ENCODE measurements at places on chromosomes 1 and 21.

DNA sequence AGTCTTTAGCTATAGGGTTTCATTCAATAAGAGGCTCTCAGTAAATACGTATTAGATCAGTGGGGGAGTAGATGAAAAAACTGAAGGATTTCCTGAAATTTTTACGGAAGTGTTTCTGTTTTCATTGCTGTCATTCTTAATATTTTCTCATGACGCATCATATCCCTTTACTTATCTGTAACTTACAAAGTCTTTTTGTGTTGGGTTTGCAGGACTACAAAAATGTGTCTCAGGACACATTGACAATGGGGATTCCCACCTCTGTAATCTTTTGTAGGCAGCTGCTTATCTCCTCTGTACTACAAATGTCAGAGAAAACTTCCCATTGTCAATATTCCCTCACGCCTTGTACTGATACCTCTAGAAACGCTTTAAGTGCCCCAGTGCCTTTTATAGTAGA, 35.5 kb downstream of the CRP start:
- peaks cover 10% of the 10 kb centered on the region for H3K27me3 ChIP-seq
- H3K27ac ChIP-seq = no peak overlapping the region
- H3K4me1 ChIP-seq = no peaks in the 10 kb centered on the region
- no peaks in the 10 kb centered on the region for H3K36me3 ChIP-seq
- no peak overlapping the region for H3K4me3 ChIP-seq

- peaks cover 6% of the 10 kb centered on the region for H3K4me1 ChIP-seq
- H3K4me3 ChIP-seq = peak overlapping the region; percentile 66
- H3K27me3 ChIP-seq = peaks cover 54% of the 10 kb centered on the region
- DNase-seq = peak; percentile 1
Measured at GRCh38 chr1:47996406-47997226, 569 bp downstream of the TRABD2B start.

GRCh38 chr1:87017998-87018672, 103.7 kb downstream of the HS2ST1 start:
- H3K36me3 ChIP-seq = peaks cover 11% of the 10 kb centered on the region
- no peaks in the 10 kb centered on the region for H3K4me1 ChIP-seq
- no peaks in the 10 kb centered on the region for H3K27me3 ChIP-seq
- DNase-seq = no peak
- no peak overlapping the region for H3K4me3 ChIP-seq

- H3K4me1 ChIP-seq = peaks cover 16% of the 10 kb centered on the region
- H3K27me3 ChIP-seq = no peaks in the 10 kb centered on the region
- H3K27ac ChIP-seq = no peak overlapping the region
- no peak for DNase-seq
Measured at GRCh38 chr1:98849969-98850636, 154.6 kb downstream of the PLPPR5 start.

- no peak overlapping the region for H3K4me3 ChIP-seq
- H3K27me3 ChIP-seq = no peaks in the 10 kb centered on the region
- no peak overlapping the region for H3K27ac ChIP-seq
- peaks cover 2% of the 10 kb centered on the region for H3K36me3 ChIP-seq
- DNase-seq = no peak
- H3K4me1 ChIP-seq = peaks cover 3% of the 10 kb centered on the region
Measured at GRCh38 chr1:183850852-183851251, 45.9 kb downstream of the RGL1 start.

GRCh38 chr1:214511639-214511998, 39.8 kb downstream of the PTPN14 start:
- H3K36me3 ChIP-seq = no peaks in the 10 kb centered on the region
- H3K27me3 ChIP-seq = peaks cover 23% of the 10 kb centered on the region
- H3K4me3 ChIP-seq = no peak overlapping the region
- DNase-seq = no peak

DNA sequence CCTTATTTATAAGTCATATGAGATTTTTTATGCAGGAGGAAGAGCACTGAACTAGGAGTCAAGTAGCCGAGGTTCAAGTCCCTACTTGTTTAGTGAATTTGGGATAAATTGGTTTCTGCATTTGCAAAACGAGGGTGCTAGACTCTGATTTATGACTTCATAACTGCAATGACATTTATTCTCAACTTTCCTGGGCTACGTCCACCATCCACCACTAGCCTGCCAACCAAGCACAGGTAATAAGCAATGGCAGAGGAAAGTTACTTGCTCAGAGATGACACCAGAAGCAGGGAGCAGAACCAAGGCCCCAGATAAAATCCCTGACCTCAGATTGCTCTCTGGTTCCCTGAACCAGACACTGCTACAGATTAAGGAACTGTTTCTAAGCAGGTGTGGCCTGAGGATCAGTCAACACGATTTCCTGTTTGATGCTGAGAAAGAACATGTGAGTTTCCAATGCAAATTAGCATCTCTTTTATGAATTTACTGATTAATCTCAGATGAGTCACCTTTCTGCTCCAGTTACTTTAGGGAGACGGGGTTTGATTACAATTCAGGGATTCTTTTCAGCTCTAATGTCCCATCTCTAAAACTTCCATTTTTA, 52.7 kb downstream of the PLPP3 start:
- H3K27me3 ChIP-seq = peaks cover 2% of the 10 kb centered on the region
- peaks cover 16% of the 10 kb centered on the region for H3K4me1 ChIP-seq
- DNase-seq = no peak
- no peaks in the 10 kb centered on the region for H3K36me3 ChIP-seq
- no peak overlapping the region for H3K4me3 ChIP-seq

- H3K27me3 ChIP-seq = peaks cover 5% of the 10 kb centered on the region
- no peak overlapping the region for H3K4me3 ChIP-seq
- no peaks in the 10 kb centered on the region for H3K36me3 ChIP-seq
- no peak for DNase-seq
Measured at GRCh38 chr1:89361681-89362080, 2.2 kb upstream of the GBP6 start.

GRCh38 chr1:180816132-180816531, 96.6 kb upstream of the KIAA1614 start:
- H3K4me1 ChIP-seq = no peaks in the 10 kb centered on the region
- H3K4me3 ChIP-seq = no peak overlapping the region
- H3K27me3 ChIP-seq = no peaks in the 10 kb centered on the region

GRCh38 chr1:206744683-206745082, 25.9 kb upstream of the IL19 start:
- H3K36me3 ChIP-seq = no peaks in the 10 kb centered on the region
- no peak for DNase-seq
- H3K4me1 ChIP-seq = peaks cover 72% of the 10 kb centered on the region
- H3K27ac ChIP-seq = peak overlapping the region; percentile 23
- H3K4me3 ChIP-seq = no peak overlapping the region

GRCh38 chr1:192903142-192903541, 94.3 kb downstream of the RGS2 start:
- no peak overlapping the region for H3K4me3 ChIP-seq
- H3K27me3 ChIP-seq = no peaks in the 10 kb centered on the region
- no peaks in the 10 kb centered on the region for H3K36me3 ChIP-seq
- H3K4me1 ChIP-seq = peaks cover 8% of the 10 kb centered on the region
- no peak for DNase-seq
- H3K27ac ChIP-seq = no peak overlapping the region

DNA sequence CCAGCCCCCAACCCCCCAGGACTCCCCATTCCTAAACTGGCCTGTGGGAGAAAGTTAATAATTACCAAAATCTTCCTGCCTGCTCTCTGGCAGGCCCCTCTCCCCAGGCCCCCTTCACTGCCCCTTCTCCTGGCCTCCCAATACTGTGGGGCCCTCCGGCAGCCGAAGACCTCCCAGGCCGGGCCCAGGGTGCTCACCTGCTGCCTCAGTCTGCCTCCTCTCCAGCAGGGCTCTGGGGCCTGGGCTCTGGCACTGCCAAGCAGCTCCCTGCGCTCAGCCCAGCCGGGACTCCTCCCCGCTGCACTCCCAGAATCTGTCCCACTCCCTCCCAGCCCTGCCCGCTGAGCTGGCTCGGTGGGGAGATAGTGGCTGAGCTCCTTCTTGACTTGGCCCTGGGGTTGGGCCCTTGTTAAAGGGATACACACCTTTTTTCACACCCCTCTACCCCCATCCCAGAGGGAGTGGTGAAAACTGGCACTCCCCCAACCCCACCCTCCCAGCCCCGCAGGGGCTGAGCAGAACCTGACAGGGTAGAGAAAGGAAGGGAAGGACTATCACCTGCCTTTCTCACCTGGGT, at the start of gene S100A16:
Gene S100A16, minus strand, starts transcription at position 383 of the 577 bp plus-strand sequence. CDS start 4,986 bp downstream, outside the sequence.
- no peak within 1 kb of the TSS for H3K4me3 ChIP-seq
- DNase-seq = no peak
- no peak within 1 kb of the TSS for H3K27ac ChIP-seq
- H3K4me1 ChIP-seq = peaks cover 3% of the 10 kb centered on the region
- H3K27me3 ChIP-seq = no peaks in the 10 kb centered on the region

- no peaks in the 10 kb centered on the region for H3K27me3 ChIP-seq
- no peak overlapping the region for H3K4me3 ChIP-seq
- DNase-seq = no peak
- H3K4me1 ChIP-seq = no peaks in the 10 kb centered on the region
Measured at GRCh38 chr1:240126821-240127220, 35.1 kb downstream of the FMN2 start.

GRCh38 chr1:190168116-190168892, 309.4 kb downstream of the BRINP3 start:
- no peak for DNase-seq
- no peak overlapping the region for H3K27ac ChIP-seq
- H3K36me3 ChIP-seq = no peaks in the 10 kb centered on the region
- no peak overlapping the region for H3K4me3 ChIP-seq

DNA sequence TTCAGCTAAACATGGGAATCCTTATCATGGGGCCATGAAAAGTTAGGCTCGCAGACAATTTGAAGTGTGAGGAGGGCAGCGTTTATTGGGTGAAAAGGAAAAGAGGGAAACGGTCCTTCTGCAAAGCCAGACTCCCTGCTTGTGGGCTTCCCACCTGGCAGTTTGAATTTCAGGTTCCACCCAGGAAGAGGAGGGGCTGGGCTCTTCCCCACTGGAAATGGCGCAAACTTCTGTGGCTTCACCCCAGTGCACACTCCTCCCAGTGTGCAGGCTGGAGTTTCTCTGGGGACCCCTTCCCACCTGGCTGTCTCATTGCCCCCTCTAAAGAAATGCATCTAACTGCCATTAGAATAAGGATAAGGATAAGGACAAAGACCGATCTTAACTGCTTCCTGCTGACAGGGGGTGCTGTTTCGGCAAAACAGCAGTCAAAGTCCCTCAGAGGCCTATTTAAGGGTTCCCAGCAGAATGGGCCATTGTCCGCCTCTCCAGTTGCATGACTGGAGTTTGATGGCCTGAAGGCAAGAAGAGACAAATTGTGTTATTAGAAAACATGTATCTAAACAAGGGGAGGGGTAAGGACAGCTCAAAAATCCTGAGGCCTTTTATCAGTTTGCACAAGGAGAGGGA, 20.4 kb downstream of the AIM2 start:
- peaks cover 61% of the 10 kb centered on the region for H3K36me3 ChIP-seq
- peaks cover 50% of the 10 kb centered on the region for H3K4me1 ChIP-seq
- no peak overlapping the region for H3K4me3 ChIP-seq
- H3K27ac ChIP-seq = peak overlapping the region; percentile 3
- no peak for DNase-seq

DNA sequence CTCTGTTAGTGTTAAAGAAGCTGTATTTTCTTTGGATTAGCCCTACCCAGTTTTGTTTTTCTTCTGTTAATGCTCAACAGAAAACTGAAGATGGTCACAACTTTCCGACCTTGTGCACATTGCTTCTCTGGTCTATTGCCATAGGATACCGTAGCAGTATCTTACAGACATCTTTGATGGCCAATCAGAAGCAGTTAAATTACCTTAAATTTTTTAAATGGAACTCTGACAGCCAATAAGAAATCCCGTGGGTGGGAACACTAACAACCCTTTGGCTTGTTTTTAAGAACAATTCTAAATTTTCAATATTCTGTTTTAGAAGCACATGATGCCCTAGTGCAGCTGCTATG, 17.2 kb downstream of the NFYC start:
- H3K36me3 ChIP-seq = peaks cover 12% of the 10 kb centered on the region
- H3K4me3 ChIP-seq = peak overlapping the region; percentile 83
- DNase-seq = no peak
- no peaks in the 10 kb centered on the region for H3K27me3 ChIP-seq

DNA sequence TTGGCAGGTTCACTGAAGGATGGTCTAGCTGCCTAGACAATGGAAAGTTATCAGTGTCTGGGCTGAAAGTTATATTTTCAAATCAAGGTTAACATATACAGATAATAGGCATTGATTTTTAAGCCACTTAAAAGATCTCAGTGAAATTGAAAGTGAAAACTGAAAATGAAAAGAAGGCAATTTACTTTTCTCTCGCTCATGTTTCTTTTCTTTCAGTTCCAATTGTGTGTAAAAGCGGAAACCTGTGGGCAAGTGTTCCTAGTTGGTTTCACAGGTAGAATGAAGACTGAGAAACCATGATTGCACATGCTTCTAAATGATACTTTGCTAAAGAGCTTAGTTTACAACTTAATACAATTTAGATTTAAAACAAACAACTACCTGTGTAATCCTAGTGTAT, 383.7 kb downstream of the ZP4 start:
- no peak overlapping the region for H3K4me3 ChIP-seq
- no peak overlapping the region for H3K27ac ChIP-seq
- H3K36me3 ChIP-seq = no peaks in the 10 kb centered on the region
- H3K4me1 ChIP-seq = no peaks in the 10 kb centered on the region
- no peak for DNase-seq

DNA sequence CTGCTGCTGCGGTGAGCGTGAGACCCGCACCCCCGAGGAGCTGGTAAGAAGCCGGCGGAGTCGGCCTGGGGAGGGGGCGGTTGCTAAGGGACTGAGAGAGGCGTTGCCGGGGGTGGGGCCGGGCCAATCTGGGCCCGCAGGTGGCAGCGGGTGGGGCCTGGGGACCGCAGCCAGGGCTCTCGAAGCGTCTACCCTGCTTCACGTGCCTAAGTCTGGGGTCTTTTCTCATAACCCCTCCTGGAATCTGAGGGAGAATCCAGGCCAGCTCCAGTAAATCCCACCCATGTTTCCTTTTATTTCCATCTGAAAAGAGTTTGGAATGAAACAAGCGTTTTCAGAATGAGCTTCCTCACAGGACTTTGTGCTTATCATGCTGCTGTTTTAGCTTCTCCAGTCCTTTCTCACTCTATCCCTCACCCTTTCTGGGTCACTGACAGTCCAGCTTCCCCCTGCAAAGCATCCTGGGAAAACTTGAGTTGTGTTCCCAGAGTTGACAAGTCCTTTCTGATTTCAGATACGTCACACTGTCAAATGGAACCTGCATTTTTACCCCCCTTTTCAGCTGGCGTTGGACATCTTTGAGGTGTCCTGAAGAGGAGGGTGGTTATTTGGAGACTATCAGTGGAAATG, 431 bp downstream of the CLCN6 start:
- H3K4me3 ChIP-seq = peak overlapping the region; percentile 94
- peak overlapping the region; percentile 96 for H3K27ac ChIP-seq
- no peak for DNase-seq
- H3K36me3 ChIP-seq = peaks cover 5% of the 10 kb centered on the region
